ENCODE measurements at places on chromosomes 1 and 21.
A peak's percentile ranks its signal among the peaks of the same experiment; 100 is the strongest.

- no peak for DNase-seq
These were observed 1.9 kb downstream of the TOR1AIP2 start for GRCh38 chr1:179875596-179876299.

DNA sequence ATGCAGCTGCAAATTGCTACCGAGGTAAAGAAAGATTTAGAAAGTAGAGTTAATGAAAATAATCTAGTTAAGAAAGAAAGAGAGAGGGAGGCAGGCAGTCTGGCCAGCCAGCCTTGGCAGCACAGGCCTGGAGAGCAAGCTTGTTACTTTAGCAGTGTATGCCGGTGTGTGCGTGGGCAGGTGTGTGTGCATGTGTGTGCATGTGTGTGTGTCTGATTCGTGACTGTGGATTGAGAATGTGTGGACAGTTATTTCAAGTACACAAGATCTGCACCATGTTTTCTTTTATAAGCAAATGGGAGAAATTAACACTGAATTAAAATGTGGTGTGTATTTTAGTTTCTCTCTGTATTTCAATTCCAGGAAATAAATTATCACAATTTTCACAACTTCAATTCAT, 211.6 kb downstream of the DSCAM start:
- DNase-seq: no peak

GRCh38 chr1:182484531-182485257, 34.7 kb downstream of the RGSL1 start:
- no peak for DNase-seq

DNA sequence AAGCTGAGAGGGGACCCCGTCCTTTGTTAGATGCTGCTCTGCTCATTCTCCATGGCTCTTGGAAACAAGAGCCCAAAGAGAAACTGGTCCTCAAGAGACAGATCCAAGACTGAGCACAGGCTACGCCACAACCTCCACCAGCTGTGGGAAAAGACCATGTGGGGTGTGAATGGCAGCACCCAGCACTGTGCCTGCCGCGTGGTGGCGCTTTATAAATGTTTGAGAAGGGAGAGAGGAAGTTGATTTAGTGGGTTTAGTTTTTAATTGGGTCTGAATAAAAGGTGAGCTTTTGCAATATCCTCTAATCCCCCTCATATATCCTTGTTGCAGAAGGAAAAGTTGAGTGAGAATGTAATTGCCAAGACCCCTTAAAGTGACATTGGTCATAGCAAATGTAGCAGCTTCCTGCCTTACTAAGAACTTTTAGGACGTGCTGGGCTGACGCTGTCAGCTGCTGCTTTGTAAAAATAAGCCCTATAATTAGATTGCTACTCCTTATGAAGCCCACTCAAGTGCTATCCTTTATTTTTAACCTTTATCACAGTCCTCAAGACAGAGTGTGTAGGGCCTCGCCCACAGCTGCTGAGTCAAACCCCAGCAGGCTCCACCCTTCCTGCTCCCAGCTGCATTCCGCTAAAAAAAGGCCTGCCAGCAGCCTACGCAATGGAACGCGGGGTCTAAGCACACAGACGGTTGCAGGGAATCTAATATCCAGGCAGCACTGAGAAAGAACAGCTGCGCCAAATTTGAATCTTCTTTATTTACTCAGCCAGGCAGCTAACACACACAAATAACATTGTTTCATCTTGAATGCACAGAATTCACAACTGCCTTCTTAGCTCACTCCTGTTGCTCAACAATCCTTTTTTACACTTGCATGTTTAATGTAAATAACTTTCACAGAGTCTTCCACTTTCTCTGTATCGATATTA, 47.4 kb upstream of the PRDX6 start:
- DNase-seq: peak; percentile 50

DNA sequence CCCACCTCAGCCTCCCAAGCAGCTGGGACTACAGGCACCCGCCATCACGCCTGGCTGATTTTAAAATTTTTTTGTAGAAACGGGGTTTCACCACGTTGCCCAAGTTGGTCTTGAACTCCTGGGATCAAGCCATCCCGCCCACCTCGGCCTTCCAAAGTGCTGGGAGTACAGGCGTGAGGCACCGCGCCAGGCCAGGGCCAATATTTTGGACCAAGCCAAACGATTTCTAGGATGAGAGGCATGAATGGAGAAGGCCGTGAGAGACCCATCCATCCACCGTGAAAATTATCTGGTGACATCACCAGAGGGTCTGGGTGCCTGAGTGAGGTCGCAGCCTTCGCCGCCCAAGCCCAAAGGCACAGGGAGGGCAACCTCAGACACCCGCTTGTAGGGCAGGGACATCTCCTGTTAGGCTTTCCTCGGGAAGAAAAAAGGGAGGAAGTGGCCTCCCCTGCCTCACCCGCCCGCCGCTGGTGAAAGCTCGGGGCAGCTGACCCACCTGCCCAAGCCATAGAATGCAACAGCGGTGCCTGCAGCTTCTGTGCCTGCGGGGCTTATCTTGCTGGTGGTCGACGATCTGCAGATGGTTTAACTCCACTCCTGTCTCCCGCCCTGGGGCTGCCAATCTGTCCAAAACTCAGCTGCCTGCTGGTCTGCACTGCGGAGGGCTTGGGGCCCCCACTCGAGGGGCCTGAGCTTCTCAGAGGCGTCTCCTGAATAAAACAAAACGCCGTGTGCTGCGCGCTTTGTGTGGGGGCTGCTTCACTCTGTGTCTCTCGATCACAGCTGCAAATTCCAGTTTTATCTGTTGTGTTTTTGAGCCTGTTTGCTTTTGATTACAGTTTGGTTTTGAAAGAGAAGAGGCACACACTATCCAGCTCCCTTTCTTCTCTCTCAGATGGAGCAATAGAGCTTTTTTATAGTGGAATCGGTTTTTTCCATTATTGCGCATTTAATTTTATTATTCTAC, 85.8 kb downstream of the MRPS6 start:
- no peak for DNase-seq

DNA sequence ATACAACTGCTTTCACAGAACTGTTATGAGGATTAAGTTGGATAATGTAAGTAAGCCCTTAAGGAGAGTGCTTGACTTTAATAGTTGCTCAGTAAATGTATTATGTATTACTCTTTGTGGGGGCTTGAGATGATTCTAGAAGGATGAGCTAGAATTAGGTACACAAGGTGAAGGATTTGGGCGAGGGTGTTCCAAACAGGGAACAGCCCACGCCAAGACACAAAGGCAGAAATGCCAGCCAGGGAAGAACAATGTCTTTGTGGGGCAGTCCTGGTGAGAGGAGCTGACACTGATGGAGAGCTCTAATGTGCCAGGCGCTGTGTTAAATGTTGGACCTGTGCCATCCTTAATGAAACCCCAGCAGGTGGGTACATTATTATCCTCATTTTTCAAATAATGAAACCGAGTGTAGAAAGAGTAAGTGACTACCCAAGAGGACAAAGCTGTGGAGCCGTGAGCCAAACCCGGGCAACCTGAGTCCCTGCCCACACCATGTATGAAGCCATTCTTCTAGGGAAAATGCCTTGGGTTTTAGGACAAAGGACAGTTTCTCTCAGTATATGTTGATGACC, 362.4 kb downstream of the HHAT start:
- no peak for DNase-seq

GRCh38 chr1:175865041-175865766, 121.8 kb upstream of the TNR start:
- DNase-seq: no peak

DNA sequence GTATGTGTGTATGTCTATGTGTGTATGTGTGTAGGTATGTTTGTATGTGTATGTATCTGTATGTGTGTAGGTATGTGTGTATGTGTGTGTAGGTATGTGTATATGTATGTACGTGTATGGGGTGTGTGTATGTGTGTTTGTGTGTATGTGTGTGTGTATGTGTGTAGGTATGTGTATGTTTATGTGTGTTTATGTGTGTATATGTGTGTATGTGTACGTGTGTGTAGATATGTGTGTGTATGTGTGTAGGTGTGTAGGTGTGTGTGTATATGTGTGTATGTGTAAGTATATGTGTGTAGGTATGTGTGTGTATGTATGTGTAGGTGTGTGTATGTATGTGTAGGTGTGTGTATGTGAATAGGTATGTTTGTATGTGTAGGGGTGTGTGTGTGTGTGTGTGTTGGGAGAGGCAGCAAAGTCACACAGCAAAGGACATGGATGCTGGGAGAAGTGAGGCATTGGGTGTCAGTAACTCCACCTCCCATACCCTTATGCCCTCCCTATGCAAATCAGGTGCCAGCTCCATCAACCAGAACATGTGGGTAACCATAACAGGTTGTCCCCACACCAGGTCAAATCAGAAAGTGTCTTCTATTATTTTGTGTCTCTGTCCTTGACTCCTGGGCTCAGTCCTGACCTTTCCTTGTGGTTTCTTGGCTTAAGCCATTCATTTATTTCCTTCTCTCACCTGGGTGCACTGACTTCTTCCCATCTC, 15.0 kb upstream of the KCNAB2 start:
- no peak for DNase-seq

GRCh38 chr1:208834381-208835096, 590.4 kb upstream of the PLXNA2 start:
- no peak for DNase-seq

- no peak for DNase-seq
These were observed 57.9 kb downstream of the DDAH1 start for GRCh38 chr1:85406887-85407533.

DNA sequence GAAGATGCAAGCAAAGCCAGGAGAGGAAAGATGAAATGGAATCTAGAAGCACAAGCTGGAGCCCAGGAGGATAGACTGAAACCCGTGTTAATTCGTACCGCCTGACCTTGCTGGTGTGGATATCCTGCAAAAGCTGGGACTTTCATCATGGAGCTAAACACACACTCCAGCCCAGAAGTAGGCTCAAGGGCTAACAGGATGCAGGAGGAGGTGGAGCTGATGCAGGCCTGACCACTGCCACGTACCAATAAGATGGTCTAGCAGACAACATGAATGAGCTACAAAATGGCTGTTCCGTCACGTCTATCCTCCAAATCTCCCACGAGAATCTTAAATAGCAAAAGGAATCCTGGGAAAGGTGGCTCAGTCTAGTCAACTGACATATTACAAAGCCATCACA, 270.3 kb downstream of the SDCCAG8 start:
- no peak for DNase-seq

- no peak for DNase-seq
These were observed 14.2 kb downstream of the KCNAB2 start for GRCh38 chr1:6059866-6060265.

- DNase-seq: no peak
These were observed 4.3 kb downstream of the TIAM1 start for GRCh38 chr21:31339721-31340120.

GRCh38 chr1:228150461-228151179, 890 bp downstream of the GJC2 start:
- no peak for DNase-seq

DNA sequence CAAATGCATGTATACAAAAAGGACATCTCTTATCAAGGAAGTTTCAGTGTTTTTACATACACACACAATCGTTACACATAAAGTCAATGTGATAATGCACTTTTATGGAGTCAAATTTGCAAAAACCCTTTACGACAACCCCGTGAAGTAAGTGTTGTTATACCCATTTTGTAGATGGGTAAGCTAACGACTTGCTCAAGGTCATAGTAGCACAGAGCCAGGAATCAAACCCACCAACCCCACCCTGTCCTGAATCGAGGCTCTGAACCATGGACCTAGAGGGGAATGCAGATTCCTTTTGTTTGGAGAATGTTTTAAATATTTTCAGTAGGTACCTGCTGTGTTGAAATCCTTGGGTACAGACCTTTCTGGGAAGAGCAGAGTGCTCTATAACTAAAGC, 77.4 kb upstream of the ARTN start:
- no peak for DNase-seq

- DNase-seq: no peak
These were observed 7.1 kb downstream of the BECN2 start for GRCh38 chr1:241964550-241965282.

DNA sequence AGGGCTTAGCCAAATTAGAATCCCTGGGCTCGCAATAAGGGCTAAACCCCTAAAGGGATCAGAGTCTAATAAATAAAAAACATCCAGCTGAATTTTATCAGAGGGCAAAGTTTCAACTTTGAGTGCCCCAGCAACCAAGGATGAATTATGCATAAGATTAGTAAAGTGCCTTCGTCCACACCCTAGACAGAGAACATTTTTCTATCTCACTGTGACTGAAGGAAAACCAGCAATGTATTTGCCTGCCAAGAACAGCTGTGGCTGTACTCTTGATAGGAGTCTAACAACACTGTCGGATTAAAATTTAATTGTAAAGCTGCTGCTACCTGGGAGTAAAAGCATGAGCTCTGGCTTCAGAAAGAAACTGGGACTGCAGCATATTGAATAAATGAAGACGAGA, 23.3 kb downstream of the WNT2B start:
- DNase-seq: no peak

DNA sequence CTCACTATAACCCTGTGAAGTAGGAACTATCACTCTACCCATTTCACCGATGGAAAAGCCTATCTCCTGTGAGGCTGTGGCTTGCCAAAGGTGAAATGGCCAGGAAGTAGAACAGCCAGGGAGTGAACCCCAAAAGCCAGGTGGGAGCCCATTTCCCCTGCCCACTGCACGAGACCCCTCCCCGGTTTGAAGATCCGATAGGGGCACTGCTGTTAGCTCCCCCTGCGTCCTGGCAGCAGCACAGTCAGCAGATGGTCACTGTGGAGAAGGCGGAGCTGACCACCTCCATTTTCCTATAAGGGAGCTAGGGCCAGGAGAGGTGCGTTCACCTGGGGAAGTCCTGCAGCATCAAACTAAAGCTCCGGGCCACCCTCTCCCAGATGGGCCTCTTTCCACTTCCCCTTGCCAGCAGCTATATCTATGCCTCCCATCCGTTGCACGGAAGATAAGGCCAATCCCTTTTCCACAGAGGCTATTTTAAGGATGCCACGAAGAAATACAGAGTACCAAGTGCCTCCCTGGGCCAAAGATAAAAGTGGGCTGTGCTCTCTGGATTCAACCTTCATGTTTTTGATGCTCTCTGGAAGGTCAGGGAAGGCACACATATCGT, 7.8 kb downstream of the ERG start:
- no peak for DNase-seq

DNA sequence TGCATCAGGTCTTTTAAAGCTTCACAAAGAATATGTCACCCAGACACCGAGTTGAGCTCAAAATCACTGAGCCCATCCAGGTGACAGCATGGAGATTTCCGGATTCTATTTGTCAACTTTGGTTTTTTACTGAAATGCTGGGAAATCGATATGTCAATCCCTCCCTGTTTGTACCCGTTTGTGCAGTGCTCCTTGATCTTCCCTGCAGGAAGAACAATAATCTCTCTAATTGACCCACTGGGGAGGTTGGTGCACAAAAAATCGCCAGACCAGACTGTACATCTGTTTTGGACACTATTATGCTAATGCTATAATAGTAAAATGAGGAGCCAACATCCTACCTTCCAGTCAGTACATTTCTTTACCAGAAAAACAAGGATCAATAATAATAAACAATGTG, 1.8 kb downstream of the BARHL2 start:
- no peak for DNase-seq

DNA sequence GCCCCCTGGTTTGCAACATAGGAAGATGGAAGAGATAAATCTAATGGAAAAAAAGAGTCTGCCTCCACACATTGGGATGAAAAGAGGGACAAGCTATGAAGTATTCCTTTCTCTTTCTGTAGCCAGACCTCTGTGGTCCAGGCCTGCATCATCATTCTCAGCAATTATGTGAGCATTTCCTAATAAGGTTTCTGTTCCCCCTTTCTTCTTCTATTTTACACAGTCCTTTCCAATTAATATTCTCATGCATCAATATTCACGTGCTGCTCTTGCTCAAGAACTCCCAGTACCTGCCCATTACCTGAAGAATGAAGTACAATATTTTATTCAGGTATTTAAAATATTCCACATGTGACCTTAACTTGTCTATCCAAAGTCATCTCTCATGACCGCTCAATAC, 8.2 kb upstream of the SLC30A1 start:
- no peak for DNase-seq

Measured in activated T-cell treated with anti-CD3 and anti-CD28 coated beads for 24 hours (primary cell).